GM13977 (cell line): ENCODE measurements at places on chromosomes 3 and 15.

DNA sequence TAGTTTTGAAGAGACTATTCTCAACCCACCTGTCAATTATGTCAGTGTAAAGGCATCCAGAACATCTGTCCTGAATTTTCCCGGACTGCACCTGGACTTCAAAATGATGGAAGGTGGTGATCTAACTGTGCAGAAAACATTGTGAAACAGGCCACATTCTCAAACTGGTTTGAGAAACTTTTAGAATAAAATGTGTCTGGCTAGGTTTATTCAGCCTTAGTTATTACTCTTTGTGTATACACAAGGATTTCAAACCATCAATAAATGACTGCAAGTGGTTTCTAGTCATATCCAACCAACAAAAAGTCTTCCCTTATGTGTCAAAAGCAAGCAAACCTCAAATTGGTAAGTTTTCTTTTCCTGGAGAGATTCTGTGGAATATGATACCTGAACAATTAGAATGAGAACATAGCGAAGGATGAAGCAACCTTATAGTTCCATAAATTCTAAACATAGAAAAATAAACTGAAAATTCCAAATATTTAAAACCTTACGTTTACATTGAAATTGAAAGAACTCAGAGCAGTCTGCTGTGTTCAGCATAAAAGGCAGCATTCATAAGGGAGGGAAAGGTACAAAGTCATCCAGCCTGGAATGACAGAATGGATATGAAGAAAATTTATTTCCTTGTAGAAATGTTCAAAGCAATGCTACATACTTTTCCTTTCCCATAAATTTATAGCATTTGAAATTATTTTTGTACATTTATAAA lies 306.6 kb upstream of the TGFBR2 start:
- no peak for DNase-seq

DNA sequence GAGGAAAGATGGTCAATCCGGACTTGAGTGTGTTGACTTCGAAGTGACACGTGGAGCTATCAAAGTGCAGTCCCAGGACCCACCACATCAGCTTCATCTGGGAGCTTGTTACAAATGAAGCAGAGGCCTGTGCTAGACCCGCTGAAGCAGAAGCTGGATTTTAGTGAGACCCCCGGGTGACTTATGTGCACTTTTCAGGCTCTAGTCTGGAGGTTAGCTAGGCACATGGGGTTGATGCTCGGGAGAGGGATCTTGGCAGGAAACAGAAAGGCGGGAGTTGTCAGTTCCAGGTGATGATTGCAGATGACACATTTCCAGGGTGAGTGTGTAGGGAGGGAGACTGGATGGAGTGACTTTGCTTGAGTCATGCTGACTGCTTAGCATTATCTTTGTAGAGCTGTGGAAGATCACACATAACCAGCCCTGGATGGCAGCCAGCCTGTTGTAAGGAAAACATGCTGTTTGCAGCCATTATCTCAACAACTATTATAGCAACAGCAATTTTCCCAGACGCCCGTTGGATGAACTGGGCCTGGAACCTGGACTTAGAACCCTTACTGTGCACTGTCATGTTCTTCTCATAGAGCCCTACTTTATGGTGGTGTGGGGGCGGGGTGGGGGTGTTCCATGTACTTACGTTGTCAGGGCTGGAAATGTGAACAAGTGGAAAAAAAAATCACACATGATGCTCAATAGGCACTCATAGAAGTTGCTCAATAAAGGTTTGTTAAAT lies 122.4 kb downstream of the THSD4 start:
- no peak for DNase-seq

GRCh38 chr3:67883766-67884165 lies 229.4 kb upstream of the SUCLG2 start:
- no peak for DNase-seq

DNA sequence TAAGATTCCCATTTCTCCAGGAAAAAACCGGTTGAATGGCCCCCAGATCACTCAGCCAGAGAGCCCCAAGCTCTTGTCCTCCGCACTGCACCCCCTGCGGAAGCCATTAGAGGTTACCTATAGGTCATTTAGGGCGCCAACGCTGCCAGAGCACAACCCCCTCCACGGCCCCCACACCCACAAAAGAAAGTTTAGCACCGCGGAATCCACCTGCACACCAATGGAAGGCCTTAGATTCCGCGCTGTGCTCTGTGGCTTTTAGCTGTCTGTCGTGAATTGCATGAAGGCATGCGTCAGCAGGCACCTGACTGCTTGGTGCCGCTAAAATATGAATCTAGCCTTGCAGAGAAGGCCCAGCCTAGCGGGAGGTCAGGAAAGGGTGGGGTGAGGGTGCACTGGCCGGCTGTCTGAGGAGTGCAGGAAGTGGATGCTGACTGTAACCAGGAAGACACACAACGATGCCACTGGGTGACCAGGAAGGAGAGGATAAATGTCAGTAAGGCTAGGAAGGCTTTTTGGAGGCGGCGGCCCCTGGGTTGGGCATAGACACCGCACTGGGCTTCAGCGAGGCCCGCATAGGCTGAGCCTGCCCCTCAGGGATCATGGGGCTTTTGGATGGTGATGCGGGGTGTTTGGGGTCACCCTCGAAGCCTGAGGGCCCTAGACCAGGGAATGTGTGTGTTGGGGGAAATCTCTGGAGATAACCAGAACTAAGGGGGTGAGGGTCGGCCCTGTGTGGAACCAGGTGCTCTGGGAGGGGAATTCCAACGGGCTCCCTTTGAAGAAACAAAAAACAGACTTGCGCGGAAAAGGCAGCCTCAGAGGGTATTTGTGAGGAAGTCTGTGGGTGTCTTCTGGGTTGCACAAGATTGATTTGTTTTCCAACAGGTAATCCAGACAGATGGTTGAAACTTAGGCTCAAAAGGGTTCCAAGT lies 976 bp upstream of the NUP210 start:
- DNase-seq = peak; percentile 59

- DNase-seq = no peak
Measured at GRCh38 chr15:57167821-57168395, 208.4 kb upstream of the CGNL1 start.
